Airway epithelial cell (primary cell): ENCODE measurements at places on chromosomes 5 and 9. TPM values are rescaled to one million over a fixed set of nuclear protein-coding genes. Genes with fewer than 3 reads are reported as not detected.

Gene PPP3R2
- total RNA-seq, result not detected in 2 replicates

Gene TAF11L10
- not detected in 2 replicates for total RNA-seq

Gene C1QTNF3
- 0.92 and 2.9 TPM in 2 replicates for total RNA-seq

Gene SPINK13
- total RNA-seq, result not detected in 2 replicates

Gene SLC45A2
- not detected in 2 replicates for total RNA-seq

Gene QSOX2
- total RNA-seq, result 8.5 and 14.7 TPM in 2 replicates

Gene PCDHGA12
- 4.7 and 5.6 TPM in 2 replicates for total RNA-seq

Gene DEPDC1B
- total RNA-seq, result 15.7 and 20.7 TPM in 2 replicates

Gene ADCY2
- not detected in 2 replicates for total RNA-seq

Gene ATOX1
- 139 and 206 TPM in 2 replicates for total RNA-seq

Gene MARCOL
- total RNA-seq, result not detected in 2 replicates
